ENCODE measurements at places on chromosomes 1 and 21. TPM values are rescaled to one million over a fixed set of nuclear protein-coding genes. Genes with fewer than 3 reads are reported as not detected.

- DNase-seq = peak; percentile 91
Observed at GRCh38 chr21:46097336-46098293, at the start of gene COL6A2. TSS of gene COL6A2 (plus strand) at chr21:46098112.

DNA sequence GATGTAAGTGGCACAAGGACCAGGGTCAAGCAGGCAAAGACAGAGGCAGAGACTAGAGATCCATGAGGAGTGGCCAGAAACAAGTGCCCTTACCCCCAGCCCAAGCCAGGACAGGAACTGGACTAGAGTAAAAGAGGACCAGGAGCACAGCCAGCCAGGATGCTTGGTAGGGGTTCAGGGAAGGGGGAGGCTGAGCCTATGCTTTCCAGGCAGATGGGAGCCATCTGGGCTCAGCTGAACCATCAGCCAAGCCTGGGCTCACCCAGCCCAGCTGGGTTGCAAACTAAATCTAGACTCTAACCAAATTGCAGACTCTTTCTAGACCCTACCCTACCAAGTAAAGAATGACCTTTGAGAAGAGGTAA, 15.2 kb downstream of the PDZK1IP1 start:
- no peak for DNase-seq

DNA sequence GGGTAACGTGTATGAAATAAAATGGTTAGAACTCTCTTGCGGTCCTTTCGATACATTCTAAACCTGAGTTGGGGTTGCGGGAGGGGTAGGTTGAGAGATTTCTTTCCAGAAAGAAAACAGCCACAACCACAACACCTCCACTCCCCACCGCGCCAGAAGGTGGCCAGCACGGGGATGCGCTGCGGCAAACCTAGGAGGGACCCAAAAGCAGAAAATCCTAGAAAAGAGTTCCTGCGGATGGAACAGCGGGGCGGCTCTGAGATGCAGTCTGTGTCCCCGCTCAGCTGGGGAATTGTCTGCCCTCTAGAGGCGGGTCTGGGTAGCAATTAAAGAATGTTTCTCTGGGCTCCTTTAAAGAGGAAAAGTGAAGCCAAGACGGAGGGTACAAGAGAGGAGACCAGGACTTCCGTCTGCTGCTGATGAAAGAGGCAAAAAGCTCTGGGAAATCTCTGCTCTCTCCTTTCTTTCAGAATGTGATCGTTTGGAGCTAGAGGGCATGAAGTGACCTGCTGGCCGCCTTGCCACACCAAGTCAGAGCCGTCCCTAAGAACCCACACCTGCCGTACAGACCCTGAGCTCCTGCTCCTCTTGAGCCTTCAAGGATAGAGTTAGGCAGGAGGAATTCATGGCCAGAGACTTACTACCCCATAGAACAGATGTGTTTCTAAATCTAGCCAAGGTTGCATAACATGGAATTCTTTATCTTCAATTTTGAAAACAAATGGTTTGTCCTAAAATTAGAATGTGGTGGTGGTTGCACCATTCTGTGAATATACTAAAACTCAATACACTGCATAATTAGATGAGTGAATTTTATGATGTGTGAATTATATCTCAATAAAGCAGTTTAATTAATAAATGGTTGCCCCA, 46.5 kb upstream of the COA6 start:
- peak; percentile 93 for DNase-seq

DNA sequence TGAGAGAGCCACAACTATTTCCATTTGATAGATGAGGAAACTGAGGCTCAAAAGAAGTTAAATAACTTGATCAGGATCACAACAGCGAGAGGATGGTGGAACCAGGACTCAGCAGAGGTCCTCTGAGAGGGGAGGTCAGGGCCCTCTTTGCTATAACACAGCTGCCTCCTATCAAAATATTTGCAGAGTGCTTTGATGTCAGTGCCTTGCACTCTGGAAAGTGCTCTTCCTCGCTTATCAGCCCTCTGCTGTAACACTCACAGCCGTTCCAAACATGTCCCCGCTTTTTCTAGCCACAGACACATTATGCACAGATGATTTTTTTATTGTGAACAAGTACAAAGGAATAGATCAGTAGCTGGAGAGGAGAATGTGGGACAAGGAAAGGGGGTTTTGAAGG, 71.8 kb upstream of the ARHGAP29 start:
- no peak for DNase-seq

- DNase-seq = peak; percentile 75
Observed at GRCh38 chr1:175183586-175183985, 9.0 kb downstream of the KIAA0040 start.

GRCh38 chr1:188599313-188599712, 1770.6 kb downstream of the PLA2G4A start:
- peak; percentile 60 for DNase-seq

- DNase-seq = no peak
Observed at GRCh38 chr1:225921734-225922709, 2.0 kb downstream of the PYCR2 start.

GRCh38 chr1:94265906-94266305, 28.5 kb upstream of the ARHGAP29 start:
- DNase-seq = no peak

Gene COL11A1
- total RNA-seq = 8.2 TPM

Gene STX12
- 18.8 TPM for total RNA-seq

Gene CFHR4
- total RNA-seq = not detected

DNA sequence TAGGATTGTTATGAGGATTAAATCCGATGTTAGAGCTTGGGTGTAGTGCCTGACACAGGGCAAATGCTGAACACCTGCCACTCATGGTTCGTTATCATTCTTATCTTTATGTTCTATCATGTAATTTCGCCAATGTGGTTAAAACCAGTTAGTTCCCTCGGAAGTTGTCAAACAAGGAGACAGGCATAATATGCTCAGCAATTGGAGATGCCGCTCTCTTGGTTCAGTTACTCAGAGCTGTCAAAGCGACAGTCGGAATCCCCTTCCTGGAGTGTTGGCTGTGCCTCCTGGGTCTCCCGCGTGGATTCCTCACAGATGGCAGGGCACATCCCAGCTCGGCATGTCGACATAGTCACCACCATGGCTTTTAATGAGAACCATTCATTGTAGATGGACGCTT, 192.2 kb downstream of the ROR1 start:
- no peak for DNase-seq

Gene SNIP1
- total RNA-seq = 17.0 TPM

Gene SHISA4
- 5.8 TPM for total RNA-seq

- DNase-seq = peak; percentile 67
Observed at GRCh38 chr1:245045087-245045881, 109.5 kb upstream of the KIF26B start.

DNA sequence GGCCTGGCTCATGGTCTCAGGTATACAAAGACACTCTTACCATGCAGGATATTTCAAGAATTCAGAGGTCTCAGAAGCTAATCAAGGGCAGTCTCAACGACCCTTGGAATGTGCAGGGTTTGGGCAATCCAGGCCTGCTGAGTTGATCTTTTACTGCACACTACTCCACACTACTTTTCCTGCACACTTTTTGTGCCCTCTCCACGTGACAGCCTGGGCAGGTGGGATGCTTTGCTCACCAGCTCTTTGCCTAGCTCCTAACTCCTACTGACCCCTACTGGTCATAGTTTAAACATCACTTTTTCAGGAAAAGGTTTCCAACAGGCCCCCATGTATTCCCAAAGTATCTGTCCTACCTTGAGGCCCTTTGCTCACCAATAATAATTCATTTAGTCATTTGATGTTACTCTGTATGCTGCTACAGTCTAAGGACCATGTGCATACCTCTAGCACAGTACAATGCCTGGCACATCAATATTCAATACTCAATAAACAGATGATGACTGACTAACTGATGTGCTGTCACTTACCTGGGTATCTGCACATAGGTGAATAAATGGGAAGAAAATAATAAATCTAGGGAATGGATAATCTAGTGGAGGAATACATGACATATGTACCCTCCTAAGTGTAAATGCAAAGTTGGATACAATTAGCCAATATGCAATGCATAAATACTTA, 9.6 kb downstream of the DUSP23 start:
- peak; percentile 68 for DNase-seq

Data from endodermal cell (in vitro differentiated cells).